ENCODE measurements at places on chromosomes 2 and 18. TPM values are rescaled to one million over a fixed set of nuclear protein-coding genes. Genes with fewer than 3 reads are reported as not detected.

Gene MLPH
- total RNA-seq: 1.1 TPM

Gene COPS8
- total RNA-seq: 63.2 TPM

GRCh38 chr2:149389506-149390167 lies 59.2 kb downstream of the LYPD6 start:
- DNase-seq: no peak

Gene MBD2
- 67.1 TPM for total RNA-seq

Gene ITGAV
- 118 TPM for total RNA-seq

Gene UGT1A5
- total RNA-seq: not detected

Measured in adrenal gland (tissue), 19 donors.